ENCODE measurements at places on chromosomes 16 and 17.
A peak's percentile ranks its signal among the peaks of the same experiment; 100 is the strongest.

GRCh38 chr16:68393333-68393732 is 55.0 kb downstream of the SMPD3 start:
- no peak for DNase-seq

GRCh38 chr17:8222380-8222629 is 11.9 kb upstream of the AURKB start:
- no peak for DNase-seq

- no peak for DNase-seq
Observed at GRCh38 chr17:34723875-34724274, 144.5 kb downstream of the TMEM132E start.

DNA sequence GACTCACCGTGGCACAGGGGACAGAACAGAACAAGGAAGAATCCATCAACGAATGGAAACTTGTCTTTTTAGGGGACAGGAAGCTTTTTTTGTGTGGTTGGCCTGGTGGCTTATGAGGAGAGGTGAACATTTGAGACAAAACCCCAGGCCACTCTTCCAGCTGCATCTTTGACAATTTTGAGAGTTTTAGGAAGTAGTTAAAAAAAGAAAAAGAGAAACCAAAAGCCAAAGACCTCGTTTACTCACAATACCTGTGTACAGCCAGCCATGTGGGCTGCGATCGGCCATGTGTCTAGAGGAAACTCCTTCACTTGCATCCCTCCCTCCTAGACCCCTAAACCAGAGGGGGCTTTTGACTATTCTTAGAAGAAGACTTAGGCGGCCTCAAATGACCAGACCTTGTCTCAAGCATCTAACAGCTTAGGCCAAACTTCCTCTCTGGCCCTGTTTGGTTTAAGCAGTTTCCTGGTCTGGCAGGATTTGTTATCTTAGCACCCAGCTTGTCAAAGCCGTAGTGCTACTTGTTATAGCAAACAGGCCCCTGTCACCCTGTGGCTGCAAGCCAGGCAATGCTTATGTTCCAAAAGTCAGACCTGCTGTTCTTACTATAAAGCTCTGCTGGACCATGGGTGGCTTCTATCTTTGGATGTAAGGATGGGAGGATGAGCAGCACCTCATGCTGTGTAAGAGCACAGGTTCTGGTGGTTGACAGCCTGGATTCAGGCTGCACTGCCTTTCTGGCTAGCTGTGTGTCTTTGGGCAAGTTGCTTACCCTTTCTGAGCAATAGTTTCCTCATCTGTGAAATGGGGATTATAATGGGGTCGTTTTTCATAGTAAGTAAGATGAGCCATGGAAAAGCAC is 17.7 kb downstream of the KSR1 start:
- no peak for DNase-seq

- DNase-seq = no peak
Observed at GRCh38 chr16:81627024-81627423, 152.1 kb upstream of the PLCG2 start.

DNA sequence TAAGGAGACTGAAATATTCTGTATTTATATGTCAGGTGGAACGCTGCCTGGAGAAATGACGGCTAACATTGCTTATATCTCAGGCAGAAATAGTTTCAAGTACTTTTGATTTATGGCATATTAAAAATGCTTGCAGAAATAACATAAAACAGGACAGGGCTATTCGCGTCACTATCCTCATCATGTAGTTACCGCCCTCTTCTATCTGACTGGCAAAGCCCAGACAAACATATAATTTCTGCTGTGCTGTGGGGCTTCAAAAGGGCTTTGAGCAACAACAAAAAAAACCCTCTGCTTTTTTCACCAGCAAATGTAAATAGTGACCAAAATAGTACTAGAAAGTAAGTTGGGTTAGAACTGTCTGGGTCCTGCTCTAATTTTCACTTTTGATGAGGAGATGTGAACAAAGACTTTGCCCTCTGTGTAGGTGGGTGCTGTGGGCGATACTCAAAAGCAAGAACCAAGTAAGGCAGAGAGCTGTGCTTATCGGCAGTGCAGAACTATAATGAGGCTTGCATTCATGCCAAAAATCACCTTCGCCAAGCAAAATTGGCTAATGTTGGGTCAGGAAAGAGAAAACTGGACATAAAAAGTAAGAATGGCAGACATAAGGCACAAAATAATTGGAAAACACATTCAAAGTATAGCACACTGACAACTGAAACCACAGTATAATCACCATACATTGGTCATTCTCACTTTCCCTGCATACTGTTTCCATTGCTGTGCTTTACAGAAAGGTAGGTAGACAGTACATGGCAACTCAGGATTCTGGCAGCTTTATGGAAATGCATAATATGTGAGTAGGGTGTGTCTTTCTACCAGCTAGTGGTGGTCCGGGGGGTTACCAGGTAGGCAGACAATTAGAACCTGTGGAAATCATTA is 151.2 kb upstream of the AXIN2 start:
- DNase-seq = no peak

GRCh38 chr16:83923581-83924365 is 24.9 kb downstream of the MLYCD start:
- no peak for DNase-seq

- no peak for DNase-seq
Observed at GRCh38 chr17:81396722-81397313, 1.6 kb downstream of the BAHCC1 start.

DNA sequence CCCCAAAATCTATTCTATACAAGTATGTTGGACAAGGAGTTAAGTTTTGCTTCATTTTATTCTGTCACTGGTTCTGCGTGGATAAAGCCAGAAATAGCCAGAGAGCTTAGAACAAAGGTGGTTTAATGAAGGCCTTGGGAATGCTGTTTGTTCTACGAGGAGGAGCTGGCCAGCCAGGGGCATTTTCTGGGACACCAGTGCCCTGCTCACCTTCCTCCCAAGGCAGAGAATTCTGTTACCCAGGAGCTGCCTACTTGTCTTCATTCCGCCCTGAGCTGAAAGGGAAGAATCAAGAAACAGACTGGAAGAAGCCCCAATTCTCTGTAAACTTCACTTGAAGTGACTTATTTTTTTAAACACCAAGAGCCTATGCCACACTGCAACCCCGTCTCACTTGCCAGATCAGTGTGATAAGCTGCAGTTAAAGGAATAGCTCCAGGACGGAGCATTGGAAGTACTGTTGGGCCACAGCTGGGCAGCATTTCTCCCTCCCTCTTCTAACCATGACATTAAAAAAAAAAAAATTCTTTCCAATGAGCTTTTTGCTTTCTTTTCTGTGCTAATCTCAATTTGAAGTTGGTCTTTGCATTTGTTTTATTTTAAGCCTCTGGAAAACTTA is 149.8 kb upstream of the DYNLRB2 start:
- no peak for DNase-seq

GRCh38 chr17:68491381-68492231 is 20.6 kb upstream of the PRKAR1A start:
- DNase-seq = no peak

DNA sequence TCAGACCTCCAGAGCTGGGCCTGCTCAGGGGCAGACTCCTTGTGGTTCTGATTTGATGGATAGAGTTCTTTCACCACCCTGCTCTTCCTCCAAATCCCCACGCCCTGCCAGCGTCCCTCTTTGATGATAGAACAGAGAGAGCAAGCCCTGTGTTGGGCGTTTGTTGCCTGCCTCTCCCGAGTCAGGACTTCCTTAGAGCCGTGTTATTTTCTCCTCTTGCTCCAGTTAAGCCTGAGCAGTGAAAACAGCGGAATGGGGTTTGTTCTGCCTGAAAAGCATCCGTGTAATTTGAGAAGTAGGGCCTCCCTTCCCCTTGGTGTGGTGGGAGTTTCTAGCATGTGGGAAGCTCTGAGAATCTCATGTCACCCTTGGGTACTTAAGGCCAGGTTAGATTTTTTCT is 22.1 kb downstream of the TMEM94 start:
- DNase-seq = no peak

DNA sequence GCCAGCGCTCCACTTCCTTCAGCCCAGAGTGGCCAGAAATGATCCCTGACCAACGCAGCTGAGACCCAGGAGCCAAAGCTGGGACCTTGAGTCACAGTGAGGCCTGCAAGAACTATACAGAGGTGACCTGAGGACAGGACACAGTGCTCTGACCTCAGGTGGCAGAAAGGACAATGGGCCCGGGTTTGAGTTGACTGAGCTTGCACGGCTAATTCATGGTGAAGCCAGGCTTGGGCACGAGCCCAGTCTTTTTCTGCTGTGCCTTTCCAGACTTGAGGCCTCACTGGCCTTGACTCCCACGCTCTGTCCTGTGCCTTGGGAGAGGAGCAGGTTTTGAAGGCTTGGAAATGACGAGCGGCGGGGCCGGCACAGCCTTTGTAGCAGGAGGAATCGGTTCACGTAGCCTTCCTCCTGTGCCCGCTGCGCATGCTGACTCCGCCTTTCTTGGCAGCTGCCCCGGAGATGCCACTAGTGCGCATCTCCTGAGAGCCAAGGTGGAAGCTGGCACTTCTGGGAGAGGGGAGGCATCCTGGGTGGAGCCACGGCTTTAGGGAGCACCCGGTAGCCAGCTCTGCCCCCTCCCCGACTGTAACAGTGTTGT is 34.9 kb downstream of the NDEL1 start:
- DNase-seq = no peak

GRCh38 chr16:51524555-51525373 is 373.7 kb upstream of the SALL1 start:
- no peak for DNase-seq

DNA sequence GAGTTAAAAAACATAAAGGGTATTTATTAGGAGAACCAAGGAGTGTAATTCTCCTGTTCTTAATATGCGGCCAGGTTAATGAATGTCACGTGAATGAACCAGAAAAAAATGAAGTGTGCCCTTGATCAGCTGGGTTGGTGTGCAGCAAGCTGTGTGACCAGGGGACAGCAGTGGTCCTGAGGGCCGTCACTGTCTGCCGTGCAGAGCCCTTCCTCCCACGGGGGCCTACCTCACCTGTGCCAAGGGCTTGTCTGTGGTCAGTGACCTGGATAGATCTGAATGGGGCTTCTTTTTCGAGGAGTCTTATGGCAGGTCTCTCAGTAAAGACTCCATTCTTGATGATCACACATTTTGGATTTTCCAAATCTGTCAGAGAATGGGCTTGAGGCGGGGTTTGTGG is 17.7 kb upstream of the STH start:
- no peak for DNase-seq

DNA sequence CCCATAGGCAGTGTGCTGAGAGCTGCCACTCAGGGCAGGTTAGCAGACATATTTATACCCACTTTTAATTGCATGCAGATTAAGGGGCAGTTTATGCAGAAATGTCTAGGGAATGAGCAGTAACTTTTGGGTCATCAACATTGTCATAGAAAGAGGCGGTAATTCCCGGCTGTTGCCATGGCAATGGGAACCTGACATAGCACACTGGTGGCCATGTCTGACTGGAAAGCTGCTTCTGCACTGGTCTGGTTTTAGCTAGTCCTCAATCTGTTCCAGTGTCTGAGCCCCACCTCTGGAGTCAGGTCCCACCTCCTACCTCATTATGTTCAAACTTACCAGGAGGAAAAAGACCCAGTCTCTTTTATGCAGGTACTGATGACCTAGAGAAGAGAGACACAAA is 31.5 kb upstream of the TNRC6C start:
- DNase-seq = no peak

DNA sequence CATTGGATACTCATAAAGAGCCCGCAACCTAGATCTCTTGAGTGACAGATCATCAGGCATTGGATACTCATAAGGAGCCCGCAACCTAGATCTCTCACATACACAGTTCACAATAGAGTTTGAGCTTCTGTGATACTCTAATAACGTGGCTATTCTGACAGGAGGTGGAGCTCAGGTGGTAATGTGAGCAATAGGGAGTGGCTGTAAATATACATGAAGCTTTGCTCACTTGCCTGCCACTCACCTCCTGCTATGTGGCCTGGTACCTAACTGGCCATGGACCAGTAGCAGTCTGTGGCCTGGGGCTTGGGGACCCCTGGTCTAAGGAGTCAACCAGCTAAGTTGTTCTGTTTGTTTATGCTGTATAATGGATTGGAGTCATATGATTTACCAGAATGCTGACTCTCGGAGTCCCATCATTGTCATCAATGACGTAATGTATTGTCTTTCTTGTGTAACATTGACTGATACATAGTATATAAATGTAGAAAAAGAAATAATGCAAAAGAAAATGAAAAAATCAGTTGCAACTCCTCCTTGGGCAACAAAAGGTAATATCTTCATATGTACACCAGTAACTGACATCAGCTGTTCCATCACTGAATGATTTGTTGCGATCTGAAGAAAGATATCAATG is 17.5 kb downstream of the ABCA9 start:
- no peak for DNase-seq

DNA sequence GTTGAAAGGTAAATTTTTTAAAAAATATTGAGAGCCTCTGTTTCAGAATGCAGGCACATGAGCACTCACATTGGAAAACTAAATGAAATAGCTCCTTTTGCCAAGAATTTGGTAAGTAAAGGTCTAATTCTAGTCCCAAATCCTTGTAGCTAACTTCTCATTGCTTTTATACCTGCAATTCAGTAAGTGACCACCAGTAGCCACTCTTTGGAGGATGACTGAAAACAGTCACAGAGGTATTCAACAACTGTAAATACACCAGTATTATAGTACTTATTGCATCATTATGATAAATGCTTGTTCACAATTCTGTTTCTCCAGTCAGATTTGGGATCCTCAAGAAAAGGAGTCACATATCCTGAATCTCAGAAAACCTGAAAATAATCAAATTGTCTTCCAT is 562.4 kb upstream of the CDH11 start:
- no peak for DNase-seq

GRCh38 chr17:57832314-57833178 is 17.3 kb downstream of the MRPS23 start:
- DNase-seq = no peak

- DNase-seq = no peak
Observed at GRCh38 chr17:18117982-18118975, 9.7 kb downstream of the MYO15A start.

- no peak for DNase-seq
Observed at GRCh38 chr16:1181404-1182315, 28.8 kb downstream of the CACNA1H start.

GRCh38 chr16:29858149-29858849 is 4.7 kb downstream of the CDIPT start:
- DNase-seq = no peak

- DNase-seq = peak; percentile 63
Observed at GRCh38 chr17:489758-490329, 137.2 kb upstream of the RPH3AL start.

Data from HTR-8/SVneo (cell line).